Stimulated activated CD4-positive, alpha-beta T cell treated with anti-CD3 and anti-CD28 coated beads, Interleukin-12 subunit alpha, Interleukin-12 subunit beta, amount 100 ng/mL, for 24 hours (primary cell): ENCODE measurements at places on chromosomes 2 and 18.

GRCh38 chr2:183126635-183127034, 2.4 kb downstream of the NUP35 start:
- no peak for DNase-seq

DNA sequence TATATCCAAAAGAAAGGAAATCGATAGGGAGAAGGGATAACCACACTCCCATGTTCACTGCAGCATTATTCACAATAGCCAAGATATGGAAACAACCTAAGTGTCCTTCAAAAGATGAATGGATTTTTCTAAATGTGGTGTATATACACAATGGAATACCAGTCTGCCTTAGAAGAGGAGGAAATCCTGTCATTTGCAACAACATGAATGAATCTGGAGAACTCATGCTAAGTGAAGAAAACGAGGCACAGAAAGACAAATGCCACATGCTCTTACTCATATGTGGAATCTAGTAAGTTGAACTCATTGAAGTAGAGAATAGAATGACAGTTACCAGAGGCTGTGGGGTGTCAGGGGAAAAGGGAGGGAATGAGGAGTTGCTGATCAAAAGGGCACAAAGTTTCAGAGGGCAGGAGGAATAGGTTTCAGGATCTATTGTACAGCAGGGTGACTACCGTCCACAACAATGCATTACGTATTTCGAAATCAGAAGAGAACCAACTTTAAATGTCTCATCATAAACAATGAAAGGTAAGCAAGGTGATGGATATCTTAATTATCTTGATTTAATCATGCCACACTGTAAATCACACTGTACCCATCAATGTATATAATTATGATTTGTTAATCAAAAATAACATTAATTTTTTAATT, 46.1 kb downstream of the SIGLEC15 start:
- DNase-seq, result no peak

GRCh38 chr18:72542984-72543356, 1.2 kb downstream of the CBLN2 start:
- no peak for DNase-seq

DNA sequence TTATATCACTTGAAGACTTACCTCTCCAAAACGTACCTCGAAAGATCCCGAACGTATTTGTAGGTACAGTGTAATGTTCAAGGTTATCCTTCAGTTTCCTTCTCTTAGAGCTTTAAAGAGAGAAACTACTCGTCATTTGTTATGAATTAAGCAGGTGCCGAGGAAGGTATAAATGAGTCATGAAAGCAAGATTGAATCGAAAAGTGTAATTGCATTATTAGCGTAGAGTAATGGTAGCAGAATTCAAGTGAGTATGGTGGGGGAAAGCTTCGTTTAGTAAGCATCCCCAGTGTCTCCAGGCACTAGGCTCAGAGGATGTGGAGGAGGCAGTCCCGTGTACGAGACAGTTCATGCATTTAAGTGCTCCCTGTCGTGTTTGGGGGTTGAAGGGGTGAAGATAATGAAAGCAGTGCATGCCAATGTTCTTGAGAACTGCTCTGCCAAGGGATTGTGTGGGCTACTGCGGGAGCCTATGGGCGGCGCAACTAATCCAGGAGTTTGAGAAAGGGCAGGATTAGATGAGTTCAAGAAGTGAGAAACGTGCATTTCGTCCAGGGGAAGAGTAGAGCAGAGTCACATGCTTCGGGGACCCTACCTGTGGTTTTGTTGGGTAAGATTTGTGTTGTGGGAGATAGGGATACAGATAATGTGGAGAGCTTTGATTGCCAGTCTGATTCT, 858 bp downstream of the POLR1B start:
- DNase-seq, result peak; percentile 3

DNA sequence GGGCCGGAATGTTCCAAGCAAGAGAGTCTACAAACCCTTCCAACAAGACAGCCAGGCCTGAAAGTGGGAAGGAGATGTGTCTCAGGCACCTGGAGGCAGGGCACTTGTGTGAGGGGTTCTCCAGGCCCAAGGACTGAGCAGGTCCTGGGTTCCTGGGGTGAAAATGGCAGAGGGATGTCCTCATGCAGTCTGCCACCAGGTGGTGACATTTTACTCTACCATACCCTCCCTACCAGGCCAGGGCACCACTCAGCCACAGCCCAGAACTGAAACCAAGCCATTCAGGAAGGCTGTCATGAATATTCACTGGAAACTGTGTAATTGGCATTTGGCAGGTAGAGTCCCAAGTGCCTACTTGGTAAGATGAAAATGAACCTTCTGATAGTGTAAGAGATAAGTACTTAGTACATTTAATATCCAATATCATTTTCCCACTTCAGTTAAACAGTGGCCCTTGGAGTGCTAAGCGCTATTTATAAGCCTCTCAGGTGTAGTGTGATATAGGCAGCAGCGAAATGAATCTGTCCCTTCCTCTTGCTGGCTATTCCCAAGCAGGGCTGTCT, 185.1 kb downstream of the MYO5B start:
- DNase-seq, result peak; percentile 1

GRCh38 chr2:113175736-113176695, 2.2 kb downstream of the PSD4 start:
- DNase-seq, result no peak

DNA sequence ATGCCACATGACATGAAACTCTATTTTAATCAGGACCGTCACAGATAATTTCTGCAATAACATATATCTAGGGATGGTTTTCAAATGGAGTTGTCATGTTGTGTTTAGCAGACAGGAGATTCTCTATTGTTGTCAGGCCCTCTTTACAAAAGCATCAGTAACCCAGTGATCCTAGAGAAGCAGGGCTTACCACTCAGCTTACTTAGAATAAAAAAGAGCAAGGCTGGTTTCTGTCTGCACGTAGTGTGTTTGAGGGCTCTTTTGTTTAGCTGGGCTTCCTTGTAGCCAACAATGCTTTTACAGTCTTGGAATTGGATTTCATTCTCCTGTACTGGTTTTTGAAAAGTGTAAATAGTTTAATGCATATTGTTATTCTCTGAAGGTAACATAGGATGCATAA, 210.5 kb upstream of the NRP2 start:
- DNase-seq, result no peak

DNA sequence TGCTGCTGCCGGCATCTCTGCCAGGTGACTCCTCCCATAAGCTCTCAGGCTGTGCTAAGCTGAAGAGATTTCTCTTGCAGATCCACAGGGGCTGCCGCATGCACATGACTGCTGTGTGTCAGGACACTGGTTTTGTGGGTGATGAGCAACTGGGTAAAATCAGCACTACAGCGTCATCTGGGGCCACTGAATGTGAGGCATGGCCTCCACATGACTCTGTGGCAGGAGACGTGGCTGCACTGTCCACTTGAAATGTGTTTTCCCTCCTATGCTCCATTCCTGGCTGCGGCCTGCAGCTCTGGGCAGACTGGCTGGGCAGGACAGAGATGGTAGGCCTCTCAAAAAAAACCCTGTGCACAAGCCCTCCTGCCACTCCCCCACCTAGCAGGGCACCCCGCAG, 63.6 kb downstream of the MARCO start:
- DNase-seq, result no peak

DNA sequence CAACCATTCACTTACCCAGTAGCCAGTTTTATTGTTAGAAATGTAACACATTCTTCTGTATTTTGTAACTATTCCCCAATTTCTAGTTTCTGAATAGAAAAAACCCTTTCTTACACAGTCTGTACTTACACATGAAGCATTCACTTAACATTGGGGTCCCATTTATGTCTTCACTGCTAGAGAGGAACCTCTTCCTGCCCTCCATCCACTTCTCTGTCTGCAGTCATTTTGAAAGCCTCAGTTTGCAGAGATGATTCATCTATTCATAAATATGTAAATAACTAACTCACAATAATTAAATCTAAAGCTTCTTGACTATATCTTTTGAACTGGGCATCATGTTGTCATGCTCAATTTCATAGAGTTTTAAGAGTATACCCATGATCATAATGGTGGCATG, 55.9 kb downstream of the ZRANB3 start:
- no peak for DNase-seq

- DNase-seq, result no peak
Observed at GRCh38 chr2:43848214-43848613, 9.4 kb downstream of the ABCG8 start.

DNA sequence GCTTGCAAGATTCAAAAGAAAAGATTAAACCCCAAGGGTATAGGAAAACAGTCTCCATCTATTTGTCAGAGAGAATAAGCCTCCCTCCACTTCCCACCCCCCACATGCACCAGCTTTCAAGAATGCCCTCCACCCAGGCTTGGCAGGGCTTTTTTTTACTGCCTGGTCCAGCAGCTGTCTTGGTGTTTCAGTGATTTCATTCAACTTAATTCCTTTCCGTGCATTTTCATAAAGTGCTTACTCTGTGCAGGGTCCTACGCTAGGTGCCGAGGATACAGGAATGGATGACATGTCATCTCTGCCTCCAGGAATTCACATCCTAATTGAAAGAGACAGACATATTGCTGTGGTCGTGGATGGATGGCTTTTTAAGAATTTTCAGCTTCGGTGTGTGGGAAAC, 117.9 kb downstream of the LRATD1 start:
- no peak for DNase-seq

DNA sequence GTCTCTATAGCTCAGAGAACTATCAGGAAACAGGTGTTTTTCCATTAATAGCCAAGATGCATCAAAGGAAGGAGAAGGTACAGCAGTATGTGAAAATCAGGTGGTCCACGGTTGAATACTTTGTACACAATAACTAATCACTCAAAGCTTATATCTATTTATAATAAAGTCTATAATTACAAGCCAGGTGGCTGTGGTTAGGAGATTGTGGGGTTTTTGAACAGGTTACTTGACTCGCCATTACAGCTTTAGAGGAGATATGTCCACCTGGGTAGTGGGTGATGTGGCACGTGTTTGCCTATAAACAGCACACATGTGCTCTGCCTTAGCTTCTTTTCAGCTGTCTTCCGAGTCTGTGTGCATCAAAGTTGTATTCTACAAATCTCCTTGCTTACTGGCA, 892.2 kb upstream of the ZEB2 start:
- DNase-seq, result no peak

DNA sequence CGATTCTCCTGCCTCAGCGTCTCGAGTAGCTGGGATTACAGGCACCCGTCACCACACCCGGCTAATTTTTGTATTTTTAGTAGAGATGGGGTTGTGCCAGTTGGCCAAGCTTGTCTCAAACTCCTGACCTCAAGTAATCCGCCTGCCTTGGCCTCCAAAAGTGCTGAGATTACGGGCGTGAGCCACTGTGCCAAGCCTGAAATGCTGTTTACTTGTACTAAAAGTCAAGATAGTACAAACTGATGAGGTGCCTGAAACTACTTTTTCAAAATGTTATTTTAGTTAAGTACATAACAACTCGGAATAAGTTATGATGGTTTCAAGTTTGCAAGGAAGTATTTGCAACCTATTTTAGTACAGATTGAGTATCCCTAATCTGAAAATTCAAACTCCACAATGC, 85.7 kb downstream of the CEP192 start:
- DNase-seq, result no peak

GRCh38 chr2:180652794-180653193, 327.6 kb upstream of the UBE2E3 start:
- DNase-seq, result no peak

- DNase-seq, result no peak
Observed at GRCh38 chr18:75898651-75899050, 471.1 kb upstream of the SMIM21 start.

DNA sequence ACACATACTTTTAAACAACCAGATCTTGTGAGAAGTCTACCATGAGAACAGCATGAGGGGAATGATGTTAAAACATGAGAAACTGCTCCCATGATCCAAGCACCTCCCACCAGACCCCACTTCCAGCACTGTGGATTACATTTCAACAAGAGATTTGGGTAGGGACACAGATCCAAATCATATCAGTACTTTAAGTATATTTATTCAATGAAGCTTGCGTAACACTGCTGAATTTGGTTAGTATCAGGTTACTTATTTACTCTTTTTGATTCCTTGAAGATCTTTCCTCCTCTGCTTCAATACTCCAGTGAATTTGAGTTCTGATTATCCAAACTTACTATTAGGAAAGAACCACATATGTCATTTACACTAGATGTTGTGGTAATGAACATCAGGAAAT, 418.6 kb downstream of the PIK3C3 start:
- no peak for DNase-seq

DNA sequence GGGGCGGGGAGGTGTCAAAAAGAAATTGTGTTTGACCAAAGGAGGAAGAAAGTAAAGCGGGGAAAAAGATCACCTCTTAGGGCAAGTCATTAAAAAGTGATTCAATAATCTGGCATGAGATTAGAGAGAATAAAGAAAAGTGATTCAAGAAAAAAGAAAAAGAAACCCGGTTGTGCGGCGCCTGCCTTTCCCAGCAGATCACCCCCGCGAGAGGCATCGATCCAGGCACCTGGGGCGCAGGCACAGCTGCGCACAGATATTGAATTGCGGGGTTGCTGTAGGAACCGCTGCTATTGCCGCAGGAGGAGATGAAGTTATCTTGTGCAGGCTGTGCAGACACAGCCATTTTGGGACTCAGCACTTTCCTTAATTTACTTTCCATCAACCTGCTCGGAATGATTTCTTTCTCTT, 71.2 kb downstream of the PLB1 start:
- DNase-seq, result no peak

DNA sequence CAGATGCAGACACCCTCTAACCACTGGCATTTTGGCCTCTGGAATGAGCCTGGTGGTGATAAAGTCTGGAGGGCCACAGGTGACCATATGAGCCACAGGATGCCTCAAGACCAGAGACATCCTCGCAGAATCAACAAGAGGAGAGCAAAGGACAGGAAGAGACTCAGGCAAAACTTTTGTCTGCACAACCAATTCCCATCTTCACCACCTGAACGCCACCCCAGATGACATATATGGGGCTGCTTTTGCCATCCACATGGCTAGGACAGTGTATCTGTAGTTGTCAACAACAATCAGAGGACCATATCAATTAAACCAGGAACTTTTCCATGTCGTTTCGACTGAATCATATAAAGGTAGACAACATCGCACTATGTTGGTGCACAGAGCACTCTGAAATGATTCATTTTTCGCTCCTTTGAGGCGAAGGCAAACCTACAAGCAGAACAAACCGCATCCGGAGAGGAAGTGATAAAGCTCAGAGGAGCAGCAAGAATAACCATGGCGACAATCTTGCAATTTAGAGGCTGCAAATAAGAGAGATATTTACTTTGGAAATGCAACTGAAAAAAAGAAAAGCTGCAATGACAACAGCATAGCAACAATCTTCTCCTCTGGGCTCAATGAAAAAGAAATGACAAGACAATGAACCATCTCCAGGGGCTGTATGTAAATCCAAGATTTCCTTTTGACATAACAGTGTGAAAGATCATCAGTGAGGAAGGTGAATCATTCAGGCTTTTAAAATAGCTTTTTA, 204.5 kb downstream of the ARL4C start:
- no peak for DNase-seq
